Progenitor cell of endocrine pancreas (in vitro differentiated cells): ENCODE measurements at places on chromosomes 4 and X.

- no peaks in the 10 kb centered on the region for H3K4me1 ChIP-seq
- no peak overlapping the region for H3K27ac ChIP-seq
- no peaks in the 10 kb centered on the region for H3K27me3 ChIP-seq
- no peak overlapping the region for H3K4me3 ChIP-seq
- no peak for DNase-seq
- no peaks in the 10 kb centered on the region for H3K36me3 ChIP-seq
These were observed 75.3 kb downstream of the SLIT2 start for GRCh38 chr4:20326977-20327376.

DNA sequence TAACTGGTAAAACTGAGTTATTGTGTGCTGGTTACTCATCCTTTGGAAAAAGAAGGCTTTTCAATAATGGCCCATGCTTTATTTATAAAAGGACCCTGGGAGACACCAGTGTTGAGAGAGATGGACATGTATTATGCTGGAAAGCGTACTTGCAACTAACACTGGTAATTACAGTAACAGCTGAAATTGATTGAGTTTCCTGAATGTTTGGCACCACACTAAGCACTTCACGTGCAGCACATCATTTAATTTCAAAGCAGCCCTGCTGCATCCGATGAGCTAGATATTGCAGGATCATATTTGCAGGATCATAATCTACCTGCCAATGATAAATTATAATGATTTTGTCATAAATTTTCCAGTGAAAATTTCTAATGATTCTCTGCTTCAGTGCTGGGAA lies 81.5 kb downstream of the QRFPR start:
- no peak for DNase-seq
- no peak overlapping the region for H3K4me3 ChIP-seq
- H3K27me3 ChIP-seq = peaks cover 9% of the 10 kb centered on the region
- no peaks in the 10 kb centered on the region for H3K4me1 ChIP-seq
- H3K27ac ChIP-seq = no peak overlapping the region

DNA sequence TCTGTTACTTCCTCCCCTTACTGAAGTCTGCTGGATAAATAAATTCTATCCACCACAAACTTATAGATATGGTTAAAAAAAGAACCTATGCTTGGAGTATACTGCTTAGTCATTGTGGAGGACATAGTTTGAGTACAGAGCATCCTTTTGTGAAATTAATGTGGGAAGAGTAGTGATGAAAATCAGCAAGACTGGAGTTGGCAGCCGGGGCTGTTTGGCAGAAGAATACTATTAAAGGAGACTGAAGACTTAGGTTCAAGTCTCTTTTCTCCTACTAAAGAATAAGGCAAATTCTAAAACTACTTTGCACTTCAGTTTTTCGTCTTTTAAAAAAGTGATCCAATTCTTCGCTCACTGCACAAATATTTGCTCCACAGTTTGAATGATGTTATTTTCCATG lies 326.6 kb upstream of the ATOH1 start:
- no peaks in the 10 kb centered on the region for H3K36me3 ChIP-seq
- H3K4me1 ChIP-seq = no peaks in the 10 kb centered on the region
- DNase-seq = no peak
- no peak overlapping the region for H3K4me3 ChIP-seq
- no peaks in the 10 kb centered on the region for H3K27me3 ChIP-seq
- no peak overlapping the region for H3K27ac ChIP-seq

GRCh38 chr4:87565746-87566145 lies 36.6 kb upstream of the SPARCL1 start:
- H3K27me3 ChIP-seq = no peaks in the 10 kb centered on the region
- H3K4me1 ChIP-seq = peaks cover 16% of the 10 kb centered on the region
- no peaks in the 10 kb centered on the region for H3K36me3 ChIP-seq
- no peak overlapping the region for H3K27ac ChIP-seq

- H3K4me1 ChIP-seq = no peaks in the 10 kb centered on the region
- H3K4me3 ChIP-seq = no peak overlapping the region
- peak overlapping the region; percentile 82 for H3K27ac ChIP-seq
- DNase-seq = no peak
These were observed 20.5 kb downstream of the NOP14 start for GRCh38 chr4:2942532-2943363.

DNA sequence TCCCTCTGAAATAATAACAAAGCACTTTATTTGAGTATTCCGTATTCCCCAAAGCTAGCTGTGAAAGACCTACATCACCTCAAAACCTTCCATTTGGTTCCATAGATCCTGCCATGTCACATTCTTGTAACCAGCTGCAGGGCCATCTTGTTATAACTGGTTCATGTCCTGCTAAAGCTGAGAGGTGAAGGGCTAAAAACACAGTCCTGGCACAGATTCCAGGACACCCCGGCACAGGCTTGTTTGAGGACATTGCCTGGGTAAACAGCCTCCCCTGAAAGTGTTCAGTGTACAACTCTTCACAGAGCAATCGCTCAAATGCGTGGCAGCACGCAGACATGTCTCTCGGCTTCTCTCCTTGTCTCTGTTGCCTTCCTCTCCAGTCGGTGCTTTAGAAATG lies 129.2 kb downstream of the MANBA start:
- peaks cover 18% of the 10 kb centered on the region for H3K4me1 ChIP-seq
- H3K36me3 ChIP-seq = peaks cover 8% of the 10 kb centered on the region
- DNase-seq = no peak
- H3K27ac ChIP-seq = no peak overlapping the region
- H3K4me3 ChIP-seq = no peak overlapping the region

GRCh38 chrX:31130457-31131220 lies 58.8 kb upstream of the FTHL17 start:
- no peak overlapping the region for H3K27ac ChIP-seq
- no peak for DNase-seq
- H3K4me3 ChIP-seq = no peak overlapping the region
- peaks cover 7% of the 10 kb centered on the region for H3K4me1 ChIP-seq
- H3K36me3 ChIP-seq = peaks cover 34% of the 10 kb centered on the region
- no peaks in the 10 kb centered on the region for H3K27me3 ChIP-seq

DNA sequence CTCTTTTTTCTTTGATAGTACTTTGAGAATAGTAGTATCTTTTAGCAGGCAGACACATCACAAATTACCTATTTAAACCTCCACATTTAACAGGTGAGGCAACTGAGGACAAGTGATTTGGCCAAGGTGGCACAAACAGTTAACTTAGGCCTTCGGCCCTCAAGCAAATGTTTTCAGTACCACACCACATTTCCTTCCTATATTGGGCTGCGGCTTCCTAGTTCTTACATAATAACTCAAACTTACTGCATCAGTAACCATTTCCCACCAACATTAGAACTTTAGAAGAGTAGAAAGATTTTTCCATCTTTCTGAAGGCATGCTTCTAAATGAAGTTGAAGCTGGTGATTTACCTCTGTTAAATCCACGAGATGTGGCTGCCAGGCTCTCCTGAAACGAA lies 63.2 kb upstream of the SLC4A4 start:
- H3K27me3 ChIP-seq = no peaks in the 10 kb centered on the region
- H3K36me3 ChIP-seq = peaks cover 36% of the 10 kb centered on the region
- DNase-seq = no peak
- H3K27ac ChIP-seq = no peak overlapping the region
- no peak overlapping the region for H3K4me3 ChIP-seq
- peaks cover 30% of the 10 kb centered on the region for H3K4me1 ChIP-seq

DNA sequence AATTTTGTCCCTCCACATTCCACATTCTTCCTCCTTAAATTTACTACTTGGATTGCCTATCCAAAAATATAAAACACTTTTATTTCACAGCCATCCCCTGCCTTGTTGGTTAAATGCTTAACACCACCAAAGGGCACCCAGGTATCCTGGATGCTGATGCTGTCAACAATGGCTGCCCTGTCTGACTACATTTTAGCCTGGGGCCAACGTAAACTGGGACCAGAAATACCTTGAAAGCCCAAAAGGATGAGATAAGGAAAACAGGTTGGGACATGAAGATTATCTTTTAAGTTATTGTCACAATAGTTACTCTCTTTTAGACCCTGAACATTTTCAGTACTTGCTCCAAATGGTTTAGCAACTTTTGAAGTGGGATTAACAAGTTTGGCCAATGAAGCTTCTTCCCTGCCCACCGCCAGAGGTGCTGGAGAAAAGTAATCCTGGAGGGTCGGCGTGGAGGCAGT lies 775 bp upstream of the YIPF6 start:
- DNase-seq = no peak
- H3K36me3 ChIP-seq = peaks cover 5% of the 10 kb centered on the region
- H3K27ac ChIP-seq = peak overlapping the region; percentile 100
- peaks cover 5% of the 10 kb centered on the region for H3K4me1 ChIP-seq
- peaks cover 2% of the 10 kb centered on the region for H3K27me3 ChIP-seq

DNA sequence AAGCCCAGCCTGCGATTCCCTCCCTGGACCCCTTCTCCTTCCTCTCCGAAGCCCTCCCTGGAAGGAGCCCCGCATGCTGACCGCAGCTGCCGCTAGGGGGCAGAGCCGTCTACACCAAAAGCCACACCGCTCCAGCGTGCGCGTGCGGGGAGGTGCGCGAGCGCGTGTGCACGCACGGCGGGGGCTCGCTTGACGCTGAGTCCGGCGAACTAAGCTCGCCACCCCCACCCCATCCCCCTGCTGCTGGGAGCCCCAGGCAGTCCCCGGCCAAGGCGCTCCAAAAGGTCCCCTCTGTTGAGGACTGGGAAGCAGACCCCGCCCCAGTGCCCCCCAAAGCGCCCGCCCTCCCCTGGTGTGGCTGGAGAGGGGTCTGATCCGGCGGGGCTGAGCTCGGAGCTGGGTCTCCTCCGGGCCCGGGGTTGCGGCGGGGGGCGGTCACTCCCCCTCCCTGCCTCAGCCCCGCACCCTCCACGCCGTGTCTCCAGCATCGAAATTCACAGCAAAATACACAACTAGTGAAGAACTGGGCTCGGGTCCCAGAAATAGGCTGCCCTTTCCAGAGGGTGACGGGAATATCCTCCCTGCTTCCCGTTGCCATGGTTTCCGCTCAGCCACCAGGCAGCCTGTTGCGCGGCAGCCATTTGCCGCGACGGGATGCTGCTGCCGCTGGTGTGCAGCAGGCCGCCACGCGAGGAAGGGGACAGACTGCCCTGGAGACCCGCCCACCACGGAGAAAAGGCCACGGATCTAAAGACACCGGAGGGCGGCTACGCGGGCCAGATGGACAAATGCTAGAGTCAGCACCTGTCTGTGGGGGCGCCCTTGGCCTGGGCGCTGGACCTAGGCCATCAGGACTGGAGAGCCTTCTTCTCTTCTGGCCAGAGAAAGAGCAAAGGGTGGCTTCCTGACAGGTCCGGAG lies 11.2 kb upstream of the CCNQ start:
- DNase-seq = peak; percentile 68
- peaks cover 28% of the 10 kb centered on the region for H3K27me3 ChIP-seq
- peaks cover 2% of the 10 kb centered on the region for H3K36me3 ChIP-seq
- peak overlapping the region; percentile 63 for H3K4me3 ChIP-seq
- no peaks in the 10 kb centered on the region for H3K4me1 ChIP-seq
- no peak overlapping the region for H3K27ac ChIP-seq

- H3K4me3 ChIP-seq = no peak overlapping the region
- no peaks in the 10 kb centered on the region for H3K27me3 ChIP-seq
- DNase-seq = no peak
- H3K27ac ChIP-seq = no peak overlapping the region
These were observed 185.5 kb upstream of the RBPJ start for GRCh38 chr4:26135331-26135730.

GRCh38 chr4:87566276-87566675 lies 37.1 kb upstream of the SPARCL1 start:
- no peak overlapping the region for H3K27ac ChIP-seq
- H3K4me1 ChIP-seq = peaks cover 16% of the 10 kb centered on the region
- no peaks in the 10 kb centered on the region for H3K27me3 ChIP-seq
- H3K4me3 ChIP-seq = no peak overlapping the region

DNA sequence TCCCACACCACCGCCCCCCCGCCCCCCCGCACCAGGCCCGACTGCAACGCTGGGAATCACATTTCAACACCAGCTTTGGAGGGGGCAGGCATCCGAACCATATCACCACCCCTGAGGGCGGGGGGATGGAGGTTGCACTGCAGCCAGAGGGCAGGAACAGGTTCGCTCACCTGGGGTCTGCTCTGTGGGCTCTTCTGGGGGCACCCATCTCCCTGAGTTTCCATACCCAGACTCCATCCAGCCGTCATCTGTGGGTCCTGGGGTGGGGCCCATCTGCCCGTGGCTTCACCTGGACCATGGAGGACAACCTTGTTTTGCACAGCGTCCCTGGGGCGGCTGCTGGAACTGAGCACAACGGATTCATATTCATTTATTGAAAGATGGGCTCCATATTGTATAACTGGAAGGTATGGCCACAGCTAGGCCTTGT lies 6.9 kb downstream of the PSAPL1 start:
- no peak overlapping the region for H3K27ac ChIP-seq
- DNase-seq = no peak
- no peaks in the 10 kb centered on the region for H3K36me3 ChIP-seq
- H3K27me3 ChIP-seq = no peaks in the 10 kb centered on the region
- no peak overlapping the region for H3K4me3 ChIP-seq
- H3K4me1 ChIP-seq = peaks cover 16% of the 10 kb centered on the region

DNA sequence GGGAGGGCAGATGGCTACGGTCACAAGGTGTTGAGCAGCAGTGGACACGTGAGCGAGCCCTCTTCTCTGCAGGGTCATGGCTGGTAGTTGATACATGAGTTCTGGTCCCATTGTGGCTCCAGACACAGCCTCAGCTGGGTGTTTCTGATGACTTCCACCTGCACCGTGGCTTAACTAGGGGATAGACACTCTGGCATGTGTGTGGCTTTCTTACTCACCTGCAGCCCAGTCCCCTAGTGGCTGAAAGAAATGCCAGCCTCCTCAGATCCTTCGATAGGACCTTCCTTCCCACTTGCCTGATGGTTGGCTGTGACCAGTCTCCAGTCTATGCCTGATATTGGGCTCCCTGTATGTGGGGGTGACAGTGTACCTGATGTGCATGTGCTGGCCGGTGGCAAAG lies 5.0 kb downstream of the GPR78 start:
- no peak overlapping the region for H3K27ac ChIP-seq
- no peak overlapping the region for H3K4me3 ChIP-seq
- H3K4me1 ChIP-seq = no peaks in the 10 kb centered on the region
- no peaks in the 10 kb centered on the region for H3K36me3 ChIP-seq
- H3K27me3 ChIP-seq = peaks cover 34% of the 10 kb centered on the region

GRCh38 chr4:111754003-111754402 lies 391.3 kb upstream of the FAM241A start:
- H3K36me3 ChIP-seq = no peaks in the 10 kb centered on the region
- no peak overlapping the region for H3K4me3 ChIP-seq
- H3K4me1 ChIP-seq = peaks cover 23% of the 10 kb centered on the region
- peaks cover 4% of the 10 kb centered on the region for H3K27me3 ChIP-seq

GRCh38 chr4:133129237-133129636 lies 19.9 kb upstream of the PCDH10 start:
- no peak for DNase-seq
- no peak overlapping the region for H3K4me3 ChIP-seq
- H3K4me1 ChIP-seq = peaks cover 2% of the 10 kb centered on the region
- no peaks in the 10 kb centered on the region for H3K36me3 ChIP-seq
- H3K27me3 ChIP-seq = no peaks in the 10 kb centered on the region

DNA sequence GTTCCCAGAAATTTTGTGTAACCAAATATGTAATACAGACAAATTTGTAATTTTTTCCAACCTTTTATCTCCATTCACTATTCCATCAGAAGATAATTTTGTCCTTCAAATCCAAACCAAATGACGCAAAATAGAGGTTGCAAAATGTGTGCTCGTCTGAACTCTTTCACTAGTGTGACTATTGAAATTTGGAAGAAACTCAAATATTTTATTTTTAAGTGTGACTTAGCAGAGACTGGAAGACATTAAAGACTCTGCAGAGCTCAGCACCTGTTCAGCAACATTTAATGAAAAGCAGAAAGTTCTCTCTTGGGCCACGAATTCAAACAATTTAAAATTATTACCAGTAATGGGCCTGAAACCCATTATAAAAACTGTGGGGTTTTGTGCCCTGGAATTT lies 30.0 kb upstream of the APELA start:
- H3K4me3 ChIP-seq = no peak overlapping the region
- peaks cover 4% of the 10 kb centered on the region for H3K4me1 ChIP-seq
- H3K27ac ChIP-seq = no peak overlapping the region
- no peaks in the 10 kb centered on the region for H3K27me3 ChIP-seq
- H3K36me3 ChIP-seq = no peaks in the 10 kb centered on the region
